ENCODE measurements at places on chromosomes 4 and X.
A peak's percentile ranks its signal among the peaks of the same experiment; 100 is the strongest.

DNA sequence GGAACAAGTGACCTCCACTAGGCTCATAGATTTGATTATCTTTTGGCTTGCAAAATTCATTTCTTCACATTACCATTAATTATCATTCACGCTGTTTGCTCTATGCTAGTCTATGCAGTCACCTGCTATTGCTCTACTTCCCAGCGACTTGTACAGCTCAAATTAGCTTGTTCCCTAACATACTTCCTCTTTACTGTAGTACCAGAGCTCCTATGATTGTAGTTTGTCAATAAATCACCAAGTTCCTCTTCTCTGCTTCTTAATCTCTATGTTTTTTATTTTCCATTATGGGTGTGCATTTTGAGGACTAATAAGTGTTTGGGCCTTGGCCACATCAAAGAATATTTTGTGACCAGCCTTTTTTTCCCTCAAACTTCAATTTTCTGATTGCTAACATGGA is 6.2 kb upstream of the GSPT2 start:
- no peak for DNase-seq

DNA sequence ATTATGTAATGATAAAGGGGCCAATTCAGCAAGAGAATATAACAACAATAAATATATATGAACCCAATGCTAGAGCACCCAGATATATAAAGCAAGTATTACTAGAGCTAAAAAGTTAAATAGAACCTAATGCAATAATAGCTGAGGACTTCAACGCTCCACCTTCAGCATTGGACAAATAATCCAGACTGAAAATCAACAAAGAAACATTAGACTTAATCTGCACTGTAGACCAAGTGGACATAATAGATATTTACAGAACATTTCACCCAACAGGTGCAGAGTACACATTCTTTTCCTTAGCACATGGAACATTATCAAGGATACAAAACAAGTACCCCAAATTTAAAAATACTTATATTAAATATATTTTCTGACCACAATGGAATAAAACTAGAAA is 24.3 kb downstream of the OTC start:
- no peak for DNase-seq

DNA sequence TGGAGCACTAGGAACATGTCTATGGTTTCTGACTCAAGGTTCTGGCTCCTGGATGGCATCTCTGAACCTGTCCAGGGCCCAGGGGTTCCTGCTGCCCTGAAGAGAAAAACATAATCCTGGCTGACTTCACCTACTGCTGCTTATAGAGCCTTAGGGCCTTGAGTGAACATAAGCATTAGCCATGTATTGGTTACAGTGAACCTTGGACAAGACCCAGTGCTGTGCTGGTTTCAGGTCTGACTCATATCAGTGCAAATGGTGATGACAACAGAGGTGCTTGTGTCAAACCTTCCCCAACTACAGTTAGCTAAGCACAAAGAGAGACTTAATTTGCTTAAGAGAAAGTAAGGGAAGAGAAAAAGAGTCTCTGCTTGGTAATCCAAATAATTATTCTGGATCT is 1047.2 kb downstream of the GLUD2 start:
- no peak for DNase-seq

DNA sequence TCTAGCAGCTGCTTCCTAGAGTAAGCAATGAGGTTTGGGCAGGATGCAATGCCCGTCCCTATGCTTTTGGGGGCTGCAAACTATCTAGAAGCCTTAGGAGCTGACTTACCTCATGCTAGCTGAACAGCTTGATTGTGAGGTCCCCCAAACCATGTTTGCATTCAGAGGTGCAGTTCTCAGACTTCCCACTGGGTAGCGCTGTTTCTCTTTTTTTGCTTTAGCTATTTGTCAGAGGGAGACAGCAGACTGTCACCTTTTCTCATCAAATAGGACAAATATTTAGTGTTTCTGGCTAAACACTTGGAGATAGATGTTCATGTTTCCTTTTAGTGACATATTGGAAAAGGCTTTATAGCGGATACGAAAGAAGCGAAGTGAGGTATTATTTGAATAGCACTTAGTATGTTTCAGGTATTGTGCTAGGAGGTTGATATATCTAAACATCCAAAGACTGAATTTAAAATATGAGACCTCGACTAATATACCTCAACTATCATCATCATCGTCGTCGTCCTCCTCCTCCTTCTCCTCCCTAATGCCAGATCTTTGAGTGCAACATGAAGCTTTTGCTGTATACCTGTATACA is 18.7 kb upstream of the TMEM192 start:
- peak; percentile 72 for DNase-seq

- DNase-seq = no peak
Measured at GRCh38 chr4:100849319-100849718, 331.5 kb upstream of the EMCN start.

GRCh38 chrX:37686369-37686995 is 891 bp downstream of the XK start:
- DNase-seq = no peak

GRCh38 chr4:6152869-6153705 is 47.3 kb downstream of the JAKMIP1 start:
- no peak for DNase-seq

All from stimulated activated CD8-positive, alpha-beta memory T cell treated with anti-CD3 and anti-CD28 coated beads, Interleukin-12 subunit alpha, Interleukin-12 subunit beta, amount 100 ng/mL, for 1 hour (primary cell).